Articular chondrocyte of knee joint (primary cell): ENCODE measurements at places on chromosomes 5 and 9. TPM values are rescaled to one million over a fixed set of nuclear protein-coding genes. Genes with fewer than 3 reads are reported as not detected.

Gene TRMT10B
- total RNA-seq = 3.7 and 4.8 TPM in 2 replicates

Gene FOXD4L6
- total RNA-seq = 0.13 TPM in 1 of 2 replicates, not detected in the other

Gene OSMR
- 145 and 202 TPM in 2 replicates for total RNA-seq

Gene TNFSF15
- 5.9 and 7.7 TPM in 2 replicates for total RNA-seq

Gene FGFR4
- 0.11 and 0.26 TPM in 2 replicates for total RNA-seq

Gene LHX3
- not detected in 2 replicates for total RNA-seq

Gene SPINK13
- total RNA-seq = 0.26 and 1.4 TPM in 2 replicates

Gene CNOT6
- 9.6 and 10.5 TPM in 2 replicates for total RNA-seq

Gene ARHGEF37
- 1.3 and 1.6 TPM in 2 replicates for total RNA-seq

Gene ANKRD33B
- 2.2 and 4.4 TPM in 2 replicates for total RNA-seq

Gene EGFLAM
- 16.7 and 24.9 TPM in 2 replicates for total RNA-seq
